ENCODE measurements at places on chromosomes 2 and 18.
A peak's percentile ranks its signal among the peaks of the same experiment; 100 is the strongest.

DNA sequence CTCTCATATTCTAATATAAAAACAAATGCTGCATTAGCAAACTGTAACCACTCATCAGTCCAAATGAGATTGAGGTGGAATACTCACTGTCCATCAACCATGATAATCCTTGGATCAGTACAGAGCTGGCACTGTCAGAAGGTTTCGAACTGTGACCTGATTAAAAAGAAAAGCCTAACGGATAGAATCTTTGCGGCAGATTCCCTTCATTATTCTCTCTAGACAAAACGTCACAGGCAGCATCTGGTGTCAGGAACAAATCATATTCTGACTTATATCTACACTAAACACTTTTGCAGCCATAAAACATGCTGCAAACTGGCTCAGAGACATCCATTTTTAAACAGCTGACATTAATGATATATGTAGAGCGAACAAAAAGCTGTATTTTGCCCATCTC is 677.7 kb upstream of the NXPH2 start:
- no peaks in the 10 kb centered on the region for H3K36me3 ChIP-seq
- no peaks in the 10 kb centered on the region for H3K27me3 ChIP-seq
- no peak overlapping the region for H3K27ac ChIP-seq
- no peak for DNase-seq
- no peaks in the 10 kb centered on the region for H3K4me1 ChIP-seq
- H3K4me3 ChIP-seq: no peak overlapping the region

DNA sequence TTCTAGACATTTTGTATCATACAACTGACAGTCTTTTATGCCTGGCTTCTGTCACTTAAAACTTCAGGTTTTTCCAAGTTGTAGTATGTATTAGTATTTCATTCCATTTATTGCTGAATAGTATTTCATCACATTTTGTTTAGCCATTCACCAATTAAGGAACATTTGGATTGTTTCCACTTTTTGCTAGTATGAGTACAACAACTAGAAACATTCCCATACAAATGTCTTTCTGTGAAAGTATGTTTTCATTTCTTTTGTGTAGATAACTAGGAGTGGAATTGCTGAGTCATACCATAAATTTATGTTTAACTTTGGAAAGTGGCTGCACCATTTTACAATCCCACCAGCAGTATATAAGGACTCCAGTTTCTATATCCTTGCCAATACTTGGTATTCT is 135.9 kb downstream of the ATAD2B start:
- DNase-seq: peak; percentile 39
- peak overlapping the region; percentile 34 for H3K27ac ChIP-seq
- no peaks in the 10 kb centered on the region for H3K27me3 ChIP-seq
- H3K36me3 ChIP-seq: peaks cover 9% of the 10 kb centered on the region

GRCh38 chr2:166361351-166362153 is 14.2 kb downstream of the SCN9A start:
- no peak overlapping the region for H3K4me3 ChIP-seq
- H3K27me3 ChIP-seq: no peaks in the 10 kb centered on the region
- H3K4me1 ChIP-seq: peaks cover 9% of the 10 kb centered on the region
- no peaks in the 10 kb centered on the region for H3K36me3 ChIP-seq
- no peak overlapping the region for H3K27ac ChIP-seq

GRCh38 chr18:22411446-22411845 is 6.3 kb downstream of the CTAGE1 start:
- DNase-seq: no peak
- H3K36me3 ChIP-seq: no peaks in the 10 kb centered on the region
- no peak overlapping the region for H3K27ac ChIP-seq
- H3K4me1 ChIP-seq: no peaks in the 10 kb centered on the region
- no peaks in the 10 kb centered on the region for H3K27me3 ChIP-seq
- H3K4me3 ChIP-seq: no peak overlapping the region

GRCh38 chr2:74070991-74071390 is 76.7 kb downstream of the BOLA3 start:
- H3K27ac ChIP-seq: no peak overlapping the region
- H3K4me1 ChIP-seq: no peaks in the 10 kb centered on the region
- no peak overlapping the region for H3K4me3 ChIP-seq
- no peaks in the 10 kb centered on the region for H3K36me3 ChIP-seq

DNA sequence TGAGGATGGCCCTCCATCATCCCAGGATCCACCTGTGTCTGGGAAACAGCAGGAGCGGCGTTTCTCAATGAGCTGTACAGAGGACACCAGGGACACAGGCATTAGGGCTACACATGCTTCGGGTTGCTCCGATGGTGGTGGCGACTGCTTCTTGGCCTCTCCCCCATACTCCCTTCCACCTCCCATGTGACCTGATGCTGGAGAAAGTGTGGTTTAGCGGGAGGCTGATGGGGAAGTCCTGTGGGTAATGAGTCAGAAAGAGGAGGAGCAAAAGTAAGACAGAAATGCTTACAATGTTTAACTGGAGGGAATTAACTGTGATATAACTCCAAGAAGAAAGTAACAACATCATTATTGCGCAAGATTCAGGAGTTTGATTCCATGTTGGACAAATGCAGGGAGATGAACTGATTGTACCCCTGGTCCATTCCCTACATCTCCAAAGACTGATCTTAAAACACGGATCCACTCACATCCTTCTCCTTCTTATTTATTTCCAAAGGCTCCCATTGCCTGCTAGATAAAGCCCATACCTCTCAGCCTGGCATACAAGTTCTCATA is 186.6 kb downstream of the NRP2 start:
- no peaks in the 10 kb centered on the region for H3K27me3 ChIP-seq
- H3K4me1 ChIP-seq: peaks cover 7% of the 10 kb centered on the region
- peak; percentile 21 for DNase-seq
- H3K4me3 ChIP-seq: no peak overlapping the region
- no peaks in the 10 kb centered on the region for H3K36me3 ChIP-seq

DNA sequence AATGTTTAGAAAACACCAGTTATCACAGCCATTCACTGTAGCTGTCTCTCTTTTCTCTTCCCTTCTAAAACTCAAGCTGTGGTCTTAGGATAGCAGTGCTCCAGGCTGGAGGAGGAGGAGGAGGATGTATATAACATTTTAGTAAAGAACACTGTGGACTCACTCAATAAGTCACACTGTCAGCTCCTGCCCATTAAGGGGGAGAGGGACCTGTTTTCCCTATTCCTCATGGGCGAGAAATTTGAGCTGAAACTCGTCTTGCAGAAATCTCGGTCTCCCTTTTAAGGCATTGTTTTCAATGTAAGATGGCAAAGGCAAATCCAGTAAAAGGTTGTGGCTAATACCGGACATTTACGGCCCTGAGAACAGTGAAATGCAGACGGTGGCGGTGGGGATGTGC is 114.8 kb upstream of the ZNF236 start:
- H3K36me3 ChIP-seq: no peaks in the 10 kb centered on the region
- no peak overlapping the region for H3K27ac ChIP-seq
- H3K4me1 ChIP-seq: peaks cover 3% of the 10 kb centered on the region
- DNase-seq: no peak
- H3K4me3 ChIP-seq: no peak overlapping the region
- H3K27me3 ChIP-seq: no peaks in the 10 kb centered on the region
